Suppressor macrophage treated with lipopolysaccharide for 1 hour (primary cell): ENCODE measurements at places on chromosomes 7 and 10.

DNA sequence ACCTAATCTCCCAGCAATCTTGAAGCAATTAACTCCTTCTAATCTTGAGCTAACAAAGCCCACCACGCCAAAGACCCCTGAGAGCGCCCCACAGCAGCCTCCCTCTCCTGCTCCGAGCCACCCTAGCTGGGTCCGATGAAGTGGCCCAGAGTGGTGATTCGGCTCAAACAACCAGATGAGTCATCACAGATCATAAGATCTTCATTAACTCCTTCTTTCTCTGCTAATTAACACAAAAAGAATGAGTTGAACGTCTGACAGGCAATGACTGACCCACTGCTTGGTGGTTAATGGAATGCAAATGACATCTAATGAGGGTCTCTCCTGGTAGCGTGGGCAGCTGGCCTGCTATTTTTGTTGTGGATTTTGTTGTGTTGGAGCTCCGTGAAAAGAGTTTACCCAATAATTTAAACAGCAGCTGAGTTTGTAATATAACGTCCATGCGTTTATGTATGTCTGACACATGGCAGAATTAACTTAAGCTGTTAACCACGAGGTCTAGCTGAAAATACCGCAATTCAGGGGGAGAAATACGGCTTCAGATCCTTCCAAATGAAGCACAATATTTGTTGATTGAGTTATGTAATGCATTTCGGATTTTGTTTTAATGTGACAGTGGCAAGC lies 161.4 kb downstream of the RAB11FIP2 start:
- no peak for DNase-seq

DNA sequence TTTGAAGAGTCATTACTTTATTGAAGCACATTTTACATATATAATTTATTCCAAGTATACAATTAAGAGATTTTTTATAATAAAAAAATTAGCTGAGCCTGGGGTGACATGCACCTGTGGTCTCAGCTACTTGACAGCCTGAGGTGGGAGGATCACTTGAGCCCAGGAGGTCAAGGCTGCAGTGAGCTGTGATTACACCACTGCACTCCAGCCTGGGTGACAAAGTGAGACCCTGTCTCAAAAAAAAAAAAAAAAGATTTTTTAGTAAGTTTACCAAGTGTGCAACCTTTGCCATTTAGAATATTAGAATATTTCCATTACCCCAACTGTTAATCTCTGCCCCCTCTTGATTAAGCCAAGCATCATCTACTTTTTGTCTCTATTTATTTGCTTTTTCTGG lies 196.0 kb downstream of the CCSER2 start:
- DNase-seq = no peak

DNA sequence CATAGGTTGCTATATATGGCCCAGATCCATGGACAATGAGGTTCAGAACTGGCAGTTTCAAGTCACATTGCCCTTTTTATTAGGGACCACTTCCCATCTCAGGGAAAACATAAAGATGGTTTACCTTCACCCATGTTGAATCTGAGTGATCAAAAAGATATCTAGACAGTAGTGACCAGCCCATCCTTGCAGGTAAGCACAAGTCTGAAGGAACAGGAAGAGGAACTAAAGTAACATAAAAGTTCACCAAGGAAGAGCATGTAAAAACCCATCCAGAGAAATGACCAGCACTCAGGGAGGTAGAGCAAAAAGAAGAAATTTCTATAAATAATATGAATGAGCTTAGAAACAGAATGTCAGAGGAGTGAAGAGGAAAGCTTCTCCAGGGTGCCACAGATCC lies 382.5 kb downstream of the PARD3 start:
- no peak for DNase-seq

DNA sequence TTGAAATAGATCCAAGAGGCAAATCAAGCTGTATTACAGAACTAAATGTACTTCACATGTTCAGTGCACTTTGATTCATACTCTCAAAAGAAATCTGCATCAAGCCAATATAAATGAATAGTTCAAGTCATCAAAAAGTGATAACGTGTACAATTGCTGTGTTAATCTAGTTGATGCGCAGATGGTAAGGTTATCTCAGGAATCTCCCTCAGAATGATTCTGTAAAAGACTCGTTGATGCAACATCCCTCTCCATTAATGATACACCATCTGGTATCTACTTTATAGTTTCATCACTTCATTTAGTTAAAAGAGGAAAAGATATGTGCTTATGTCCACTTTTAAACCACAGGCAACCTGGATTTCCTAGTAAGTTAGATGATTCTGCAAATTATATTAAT lies 200.6 kb downstream of the CHCHD3 start:
- no peak for DNase-seq

DNA sequence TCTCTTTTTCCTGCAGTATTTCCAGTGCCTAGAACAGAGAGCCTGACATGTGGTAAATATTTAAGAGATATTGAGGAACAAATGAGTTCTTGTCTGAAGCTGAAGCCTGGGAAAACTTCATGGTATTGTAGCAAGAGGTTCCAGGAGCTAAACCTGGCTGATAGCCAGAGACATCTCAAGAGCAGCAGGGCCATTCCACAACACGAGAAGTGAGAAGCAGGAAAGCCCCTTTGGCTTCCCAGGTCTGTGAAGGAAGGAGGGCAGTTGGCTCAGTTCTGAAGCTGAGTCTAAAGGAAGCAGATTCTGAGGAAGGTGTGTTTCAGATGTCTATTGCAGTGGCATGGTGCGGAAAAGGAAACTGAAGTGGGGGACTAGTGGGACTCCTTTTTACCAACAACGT lies 63.8 kb upstream of the FAM204A start:
- peak; percentile 6 for DNase-seq

- DNase-seq = no peak
Measured at GRCh38 chr10:108241166-108241565, 1076.7 kb upstream of the SORCS1 start.
